ENCODE measurements at places on chromosomes 5 and 9.

DNA sequence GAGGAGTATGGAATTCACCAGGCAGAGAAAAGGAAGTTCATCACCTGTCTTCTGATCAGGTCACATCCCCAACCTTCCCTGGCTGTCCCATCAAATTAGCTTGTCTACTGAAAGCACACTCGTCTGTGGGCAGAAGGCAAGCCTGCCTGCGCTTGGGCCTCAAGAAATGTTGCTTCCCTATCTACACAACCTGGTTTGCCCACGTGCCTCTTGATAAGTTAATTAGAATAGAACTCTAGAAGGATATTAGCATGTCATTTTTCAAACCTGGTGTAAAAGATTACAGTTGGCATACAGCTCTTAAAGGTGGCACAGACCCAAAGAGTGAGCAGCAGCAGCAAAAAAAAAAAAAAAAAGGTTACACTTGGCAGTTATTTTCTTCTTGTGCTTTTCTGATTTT is 5.1 kb downstream of the TTC23L start:
- DNase-seq: no peak

DNA sequence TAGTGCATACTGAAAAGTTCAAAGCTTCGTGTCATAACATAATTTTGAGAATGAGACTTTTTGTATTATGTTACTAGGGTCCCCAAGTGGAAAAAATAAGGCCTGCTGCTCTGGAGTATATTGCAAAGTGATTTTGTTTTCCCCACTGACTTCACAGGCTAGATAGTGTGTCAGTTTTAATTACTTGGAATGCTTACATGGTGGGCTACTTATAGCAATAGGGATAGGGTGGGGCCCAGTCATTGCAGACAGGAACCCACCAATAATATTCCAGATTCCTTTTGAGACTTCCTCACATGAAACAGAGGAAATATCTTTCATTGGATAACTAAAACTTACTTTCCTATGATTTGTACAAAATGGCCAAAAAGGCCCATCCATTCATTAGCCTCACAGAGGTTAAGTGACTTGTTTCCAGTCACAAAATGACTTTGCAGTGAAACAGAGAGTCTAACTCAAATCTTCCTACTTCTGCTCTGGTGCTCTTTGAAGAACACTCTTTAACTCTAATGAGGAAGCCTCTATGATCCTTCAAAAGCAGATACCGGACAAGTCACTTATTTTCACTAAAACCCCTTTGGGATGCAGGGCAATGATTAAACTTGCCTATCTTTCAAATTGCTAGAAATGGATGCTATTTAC is 16.2 kb upstream of the MEF2C start:
- DNase-seq: no peak

DNA sequence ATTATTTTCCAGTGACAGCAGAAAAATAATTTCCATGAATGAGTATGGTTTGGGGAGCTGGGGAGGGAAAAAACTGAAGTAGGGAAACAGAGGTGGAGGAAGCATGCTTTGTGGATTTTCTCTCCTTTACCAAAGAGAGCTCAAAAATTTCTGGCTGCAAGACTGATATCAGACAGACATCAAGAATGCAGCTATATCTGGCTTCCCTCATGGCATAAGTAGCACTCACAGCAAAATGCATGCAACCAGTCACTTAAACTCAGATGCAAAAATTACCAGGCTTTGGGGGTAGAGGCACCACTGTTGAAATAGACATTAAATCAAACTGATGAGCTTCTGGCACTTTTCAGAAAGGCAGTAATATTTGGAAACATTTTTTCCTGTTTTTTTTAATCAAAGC is 196.9 kb downstream of the TSSK1B start:
- no peak for DNase-seq

DNA sequence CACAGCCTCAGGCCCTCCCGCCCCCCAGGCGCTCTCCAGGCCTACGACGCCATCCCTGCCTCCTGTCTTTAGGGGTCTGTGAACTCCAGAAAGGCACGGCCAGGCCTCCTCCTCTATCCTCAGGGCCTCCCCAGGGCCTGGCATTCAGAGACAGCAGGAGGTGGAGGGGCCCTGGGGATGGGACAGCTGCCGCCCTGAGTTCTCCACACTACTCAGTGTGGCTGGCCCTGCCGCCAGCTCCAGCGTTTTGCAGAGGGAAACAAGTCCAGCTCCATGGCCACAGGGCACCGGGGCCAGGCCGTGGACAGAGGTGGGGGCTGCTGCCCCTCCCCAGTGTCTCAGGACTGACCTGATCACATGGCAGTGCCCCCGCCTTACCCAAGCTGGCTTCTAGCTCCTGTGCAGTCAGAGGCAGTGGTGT is 16.4 kb downstream of the SH3GLB2 start:
- no peak for DNase-seq

DNA sequence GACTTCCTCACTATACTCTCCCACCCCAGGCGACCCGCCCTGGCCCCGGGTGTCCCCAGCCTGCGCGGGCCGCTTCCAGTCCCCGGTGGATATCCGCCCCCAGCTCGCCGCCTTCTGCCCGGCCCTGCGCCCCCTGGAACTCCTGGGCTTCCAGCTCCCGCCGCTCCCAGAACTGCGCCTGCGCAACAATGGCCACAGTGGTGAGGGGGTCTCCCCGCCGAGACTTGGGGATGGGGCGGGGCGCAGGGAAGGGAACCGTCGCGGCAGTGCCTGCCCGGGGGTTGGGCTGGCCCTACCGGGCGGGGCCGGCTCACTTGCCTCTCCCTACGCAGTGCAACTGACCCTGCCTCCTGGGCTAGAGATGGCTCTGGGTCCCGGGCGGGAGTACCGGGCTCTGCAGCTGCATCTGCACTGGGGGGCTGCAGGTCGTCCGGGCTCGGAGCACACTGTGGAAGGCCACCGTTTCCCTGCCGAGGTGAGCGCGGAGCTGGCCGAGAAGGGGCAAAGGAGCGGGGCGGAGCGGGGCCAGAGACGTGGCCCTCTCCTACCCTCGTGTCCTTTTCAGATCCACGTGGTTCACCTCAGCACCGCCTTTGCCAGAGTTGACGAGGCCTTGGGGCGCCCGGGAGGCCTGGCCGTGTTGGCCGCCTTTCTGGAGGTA is 2.1 kb downstream of the CA9 start:
- peak; percentile 44 for DNase-seq

GRCh38 chr5:77398458-77398857 is 93.7 kb downstream of the WDR41 start:
- DNase-seq: no peak

GRCh38 chr5:67268231-67269021 is 71.8 kb upstream of the CD180 start:
- no peak for DNase-seq

- no peak for DNase-seq
These were observed 209.4 kb upstream of the RGMB start for GRCh38 chr5:98563885-98564653.

GRCh38 chr5:139562847-139563246 is 1.7 kb downstream of the UBE2D2 start:
- DNase-seq: no peak

DNA sequence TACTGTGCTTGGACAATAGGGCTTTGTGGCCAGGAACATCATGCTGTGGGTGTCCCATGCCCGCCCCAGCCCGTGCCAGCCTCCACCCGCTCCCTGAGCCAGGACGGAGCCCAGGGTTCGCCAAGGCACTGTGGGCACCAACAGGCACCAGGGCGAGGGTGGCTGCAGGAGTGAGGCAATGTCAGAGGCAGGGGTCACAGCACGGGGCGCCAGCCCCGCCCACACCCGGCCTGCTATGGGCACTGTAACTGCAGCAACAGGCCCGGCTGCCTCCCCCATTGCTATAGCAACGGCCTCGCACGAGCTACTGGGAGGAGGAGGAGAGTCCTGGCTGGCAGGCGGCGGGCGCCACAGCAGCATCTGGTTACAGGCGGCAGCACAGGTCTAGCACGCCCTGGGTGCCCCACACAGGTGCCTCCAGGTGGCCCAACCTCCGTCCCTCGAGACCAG is 2.5 kb downstream of the ABCA2 start:
- DNase-seq: no peak

GRCh38 chr9:89426384-89426961 is 71.4 kb downstream of the SEMA4D start:
- DNase-seq: no peak

DNA sequence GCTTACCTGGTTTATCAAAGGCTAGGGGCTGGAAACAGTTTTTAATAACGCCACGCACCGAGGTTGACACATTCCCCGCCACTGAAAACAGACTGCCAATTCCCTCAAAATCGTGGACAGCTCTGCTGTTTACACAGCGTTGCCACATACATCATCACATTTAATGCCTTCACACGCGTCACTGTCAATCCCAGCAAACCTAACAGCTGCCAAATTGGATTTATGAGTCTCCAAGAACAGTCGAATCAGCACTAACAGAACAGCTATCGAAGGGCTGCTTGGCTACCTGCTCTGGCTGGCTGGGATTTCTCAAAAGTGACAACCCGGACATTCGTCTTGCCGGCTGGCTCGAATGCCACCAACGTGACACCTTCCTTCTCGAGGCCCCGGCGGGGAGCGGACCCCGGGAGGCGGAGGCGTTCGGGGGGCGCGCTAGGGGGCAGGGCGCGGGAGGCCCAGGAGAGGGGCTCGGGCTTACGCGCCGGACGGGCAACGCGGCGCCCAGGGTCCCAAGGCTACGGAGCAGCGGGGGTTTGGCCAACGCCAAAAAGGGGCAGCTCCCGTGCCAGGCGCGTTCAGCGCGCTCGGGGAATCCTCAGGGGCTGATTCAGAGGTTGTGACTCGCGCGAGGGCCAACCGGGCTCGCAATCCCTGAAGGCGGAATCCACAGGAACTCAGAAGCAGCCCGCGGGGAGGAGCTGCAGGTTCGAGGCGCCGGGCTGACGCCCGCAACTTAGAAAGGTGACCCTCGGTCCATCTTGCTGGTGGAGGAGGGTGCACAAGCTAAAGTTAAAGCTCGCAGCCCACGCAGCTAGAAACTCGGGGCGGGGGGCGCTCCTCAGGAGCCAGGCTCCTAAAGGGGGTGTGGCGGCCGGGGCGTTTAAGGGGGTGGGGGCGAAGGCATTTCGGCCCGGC is 1.2 kb downstream of the CDC14B start:
- DNase-seq: peak; percentile 25

DNA sequence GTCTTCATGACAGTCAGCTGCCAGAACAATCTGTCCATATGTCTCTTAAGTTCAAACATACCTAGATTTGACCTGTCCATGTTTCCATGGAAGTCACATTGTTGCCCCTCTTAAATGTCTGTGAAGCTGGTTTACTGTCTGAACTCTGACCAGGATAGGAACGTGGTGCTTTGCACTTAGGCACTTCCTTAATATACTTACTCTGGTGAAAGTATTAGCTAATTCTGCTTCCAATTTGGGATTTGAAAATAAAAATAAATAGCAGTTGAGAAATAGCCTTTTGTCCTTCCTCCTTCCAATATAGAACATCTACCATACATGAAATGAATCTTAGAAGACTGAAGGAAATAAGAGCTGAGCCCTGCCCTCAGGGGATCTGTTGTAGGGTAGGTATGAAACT is 524.5 kb upstream of the CLINT1 start:
- no peak for DNase-seq

- DNase-seq: no peak
These were observed 20.6 kb downstream of the GLRX start for GRCh38 chr5:95801961-95802360.

- DNase-seq: no peak
These were observed 39.7 kb downstream of the PCSK5 start for GRCh38 chr9:75930190-75930589.

DNA sequence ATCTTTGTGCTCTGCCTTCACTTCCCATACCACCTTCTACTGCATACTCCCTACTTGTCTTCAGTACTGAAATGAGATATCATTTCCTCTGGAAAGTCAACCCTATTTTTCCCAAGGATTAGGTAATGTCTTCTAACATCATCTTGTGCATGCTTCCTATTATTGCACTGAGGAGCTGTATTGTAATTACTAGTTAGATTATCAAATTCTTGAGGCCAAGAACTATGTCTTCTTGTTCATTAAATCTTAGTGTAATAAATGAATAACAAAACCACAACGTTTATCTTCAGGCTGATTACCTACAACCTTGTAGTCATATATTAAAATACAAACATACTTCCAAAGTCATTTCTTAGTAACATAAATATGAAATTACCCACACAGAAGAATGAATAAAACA is 87.9 kb upstream of the POU5F2 start:
- no peak for DNase-seq

- DNase-seq: no peak
These were observed 200.8 kb upstream of the ST8SIA4 start for GRCh38 chr5:101103874-101104273.

GRCh38 chr9:76359365-76359764 is 34.9 kb downstream of the RFK start:
- DNase-seq: no peak

DNA sequence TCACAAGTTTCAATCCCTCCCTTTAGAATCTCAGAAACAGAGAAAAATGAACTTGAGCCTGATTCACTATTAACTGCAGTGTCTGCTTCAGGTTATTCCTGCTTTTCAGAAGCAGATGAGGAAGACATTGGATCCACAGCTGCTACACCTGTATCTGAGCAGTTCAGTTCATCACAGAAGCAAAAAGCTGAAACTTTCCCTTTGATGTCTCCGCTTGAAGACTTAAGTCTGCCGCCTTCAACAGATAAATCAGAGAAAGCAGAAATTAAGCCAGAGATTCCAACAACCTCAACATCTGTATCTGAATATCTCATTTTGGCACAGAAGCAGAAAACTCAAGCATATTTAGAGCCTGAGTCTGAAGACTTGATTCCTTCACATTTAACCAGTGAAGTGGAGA is 42.1 kb downstream of the CMYA5 start:
- no peak for DNase-seq

GRCh38 chr5:89213573-89213972 is 330.6 kb upstream of the MEF2C start:
- DNase-seq: no peak

Measured in activated naive CD4-positive, alpha-beta T cell treated with anti-CD3 and anti-CD28 coated beads, Interleukin-2, amount 50 U/mL, for 16 hours (primary cell).